ENCODE measurements at places on chromosomes 2 and 18.
A peak's percentile ranks its signal among the peaks of the same experiment; 100 is the strongest.

- no peak for DNase-seq
Measured at GRCh38 chr2:181471783-181472182, 14.6 kb downstream of the ITGA4 start.

DNA sequence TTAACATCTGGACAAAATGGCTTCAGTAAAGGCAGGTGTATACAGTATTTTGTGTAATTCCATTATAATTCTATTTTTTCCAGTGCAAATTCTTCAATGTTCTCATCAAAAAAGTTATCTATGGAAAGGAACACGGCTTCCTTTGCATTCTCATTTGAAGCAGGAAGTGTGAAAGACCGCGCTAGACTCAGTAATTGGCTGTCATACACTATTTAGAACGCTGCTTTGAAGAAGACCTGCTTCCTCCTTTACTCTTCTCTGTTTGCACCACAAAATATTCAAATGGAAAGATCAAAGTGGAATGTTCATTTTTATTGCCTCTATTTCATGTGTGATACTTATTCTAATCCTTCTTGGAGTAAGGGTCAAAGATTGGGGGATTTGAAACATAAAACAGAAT is 883.7 kb downstream of the TSN start:
- no peak for DNase-seq

GRCh38 chr2:64017811-64018700 is 1.2 kb downstream of the VPS54 start:
- peak; percentile 21 for DNase-seq

DNA sequence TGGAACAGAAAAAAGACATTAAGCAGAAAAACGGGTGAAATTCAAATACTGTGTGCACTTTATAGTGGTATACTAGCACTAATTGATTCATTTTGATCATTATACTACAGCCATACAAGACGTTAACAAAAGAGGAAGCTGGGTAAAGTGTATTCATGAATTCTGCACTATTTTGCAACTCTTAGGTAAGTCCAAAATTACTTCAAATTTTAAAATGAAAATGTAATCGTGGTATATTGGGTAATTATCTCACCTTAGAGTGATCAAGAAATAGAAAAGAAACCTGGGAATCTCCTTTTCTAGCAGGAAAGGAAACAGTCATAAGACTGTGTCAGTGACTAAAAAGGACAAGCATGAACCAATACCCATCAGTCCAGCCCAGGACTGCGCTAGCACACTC is 5.4 kb downstream of the TGFBRAP1 start:
- DNase-seq, result no peak

DNA sequence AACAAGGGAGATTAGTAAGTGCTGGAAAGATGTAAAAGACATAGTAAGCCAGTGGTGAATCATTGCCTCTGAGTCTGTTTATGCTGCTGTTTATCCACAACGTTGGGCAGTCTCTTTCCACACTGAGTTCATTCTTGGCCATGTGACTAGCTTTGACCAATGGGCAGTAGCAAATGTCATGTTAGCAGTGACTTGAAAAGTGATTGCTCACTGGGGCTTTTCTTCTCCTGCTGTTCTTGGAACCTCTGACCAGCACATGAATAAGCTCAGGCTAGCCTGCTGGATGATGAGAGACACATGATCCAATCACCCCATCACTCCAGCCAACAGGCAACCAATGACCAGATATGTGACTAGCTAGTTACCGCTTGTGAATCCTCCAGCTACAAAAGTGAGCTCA is 360.4 kb downstream of the SLC4A3 start:
- no peak for DNase-seq

- DNase-seq, result no peak
Measured at GRCh38 chr18:75782826-75783225, 355.3 kb upstream of the SMIM21 start.

Data from small intestine (tissue), 16 donors.